ENCODE measurements at places on chromosomes 4 and X. TPM values are rescaled to one million over a fixed set of nuclear protein-coding genes. Genes with fewer than 3 reads are reported as not detected.

GRCh38 chrX:47091149-47091775 is 13.0 kb downstream of the RGN start:
- no peak for DNase-seq
- H3K27ac ChIP-seq: peak overlapping the region; percentile 47
- no peaks in the 10 kb centered on the region for H3K27me3 ChIP-seq
- H3K4me3 ChIP-seq: no peak overlapping the region

- no peak for DNase-seq
- no peaks in the 10 kb centered on the region for H3K36me3 ChIP-seq
- H3K4me1 ChIP-seq: peaks cover 20% of the 10 kb centered on the region
- H3K27me3 ChIP-seq: no peaks in the 10 kb centered on the region
- no peak overlapping the region for H3K4me3 ChIP-seq
Observed at GRCh38 chr4:70722199-70722791, 531 bp downstream of the RUFY3 start.

- H3K4me1 ChIP-seq: no peaks in the 10 kb centered on the region
- H3K4me3 ChIP-seq: no peak overlapping the region
- no peak overlapping the region for H3K27ac ChIP-seq
- H3K36me3 ChIP-seq: no peaks in the 10 kb centered on the region
Observed at GRCh38 chrX:76127341-76127740, 45.5 kb upstream of the PBDC1 start.

- no peak overlapping the region for H3K4me3 ChIP-seq
- H3K27me3 ChIP-seq: no peaks in the 10 kb centered on the region
- no peaks in the 10 kb centered on the region for H3K36me3 ChIP-seq
- DNase-seq: no peak
Observed at GRCh38 chr4:38856046-38856445, 571 bp downstream of the TLR6 start.

- no peak overlapping the region for H3K4me3 ChIP-seq
- peaks cover 4% of the 10 kb centered on the region for H3K4me1 ChIP-seq
- no peaks in the 10 kb centered on the region for H3K27me3 ChIP-seq
- H3K27ac ChIP-seq: no peak overlapping the region
- DNase-seq: no peak
Observed at GRCh38 chr4:6595897-6596537, 21.0 kb downstream of the MAN2B2 start.

DNA sequence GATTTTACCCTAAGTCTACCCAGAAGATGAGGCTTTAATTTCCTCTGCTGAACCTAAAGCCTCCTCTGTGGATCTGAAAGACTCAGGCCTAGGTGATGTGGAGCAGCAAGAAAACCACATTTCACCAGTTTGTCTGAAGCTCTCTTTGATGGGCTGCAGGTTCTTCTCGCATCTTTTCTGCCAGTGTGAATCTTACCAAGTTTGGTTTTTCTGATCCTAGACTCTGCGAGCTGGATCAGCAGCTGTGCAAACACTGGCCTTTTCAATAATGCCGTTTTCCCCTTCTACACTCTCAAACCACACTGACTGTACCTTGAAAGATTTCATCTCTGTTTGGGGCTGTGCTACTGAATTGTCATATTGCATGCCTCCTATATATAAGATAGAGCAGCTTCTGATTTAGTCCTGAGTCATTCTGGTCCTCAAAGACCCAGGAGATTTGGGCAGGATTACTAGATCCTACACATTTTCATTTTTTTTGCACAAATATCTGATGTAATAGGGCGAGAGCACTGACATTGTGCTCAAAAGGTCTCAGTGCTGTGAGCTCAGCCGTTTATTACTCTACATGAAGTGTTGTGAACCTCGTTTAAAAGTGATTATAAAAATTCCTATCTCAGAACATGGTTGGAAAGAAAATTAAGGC is 133.6 kb upstream of the FAM9C start:
- H3K4me3 ChIP-seq: no peak overlapping the region
- no peak overlapping the region for H3K27ac ChIP-seq
- no peak for DNase-seq
- no peaks in the 10 kb centered on the region for H3K36me3 ChIP-seq
- no peaks in the 10 kb centered on the region for H3K27me3 ChIP-seq
- H3K4me1 ChIP-seq: no peaks in the 10 kb centered on the region

DNA sequence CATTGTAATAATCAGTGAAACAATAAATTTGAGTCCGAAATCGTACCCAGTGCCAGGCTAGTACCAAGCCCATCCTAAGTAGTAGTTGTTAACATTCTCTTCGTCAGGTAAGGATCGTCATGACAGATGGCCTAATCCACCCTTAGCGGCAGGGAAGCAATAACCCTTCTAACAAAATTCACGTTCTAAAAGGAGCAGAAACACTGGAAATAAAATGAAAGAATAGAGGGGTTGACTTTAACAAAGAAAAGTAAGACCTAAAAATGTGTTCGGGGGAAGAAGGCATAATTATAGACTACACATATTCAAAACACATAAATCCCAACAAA is 142.7 kb downstream of the CPEB2 start:
- no peak for DNase-seq
- H3K36me3 ChIP-seq: no peaks in the 10 kb centered on the region
- no peak overlapping the region for H3K27ac ChIP-seq
- H3K4me1 ChIP-seq: peaks cover 70% of the 10 kb centered on the region
- no peaks in the 10 kb centered on the region for H3K27me3 ChIP-seq
- no peak overlapping the region for H3K4me3 ChIP-seq

Gene GSX2
- not detected for total RNA-seq

Gene CXCL6
- total RNA-seq: not detected

Measured in HepG2 (cell line).